Stimulated activated CD8-positive, alpha-beta memory T cell treated with anti-CD3 and anti-CD28 coated beads, Interleukin-4, amount 100 ng/mL, for 1 hour (primary cell): ENCODE measurements at places on chromosomes 16 and 17.

DNA sequence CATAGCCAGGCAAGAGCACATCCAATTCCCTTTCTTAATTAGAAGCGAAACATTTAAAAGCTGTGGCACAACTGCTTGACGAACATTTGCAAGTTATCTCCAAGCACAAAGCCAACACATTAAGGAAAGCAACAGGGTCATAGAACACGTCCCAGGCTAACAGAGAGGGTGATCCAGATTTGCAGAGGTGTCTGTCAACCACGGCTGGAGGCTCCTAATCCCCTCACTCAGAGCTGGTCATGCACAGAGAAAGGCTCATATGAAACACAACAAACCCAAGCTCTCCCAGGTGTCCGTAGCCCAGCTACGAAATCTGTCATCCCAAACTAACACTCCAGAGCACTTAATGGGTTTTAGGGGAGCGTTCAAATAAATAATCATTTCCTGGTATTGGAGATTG lies 276.1 kb downstream of the SLC39A11 start:
- no peak for DNase-seq

DNA sequence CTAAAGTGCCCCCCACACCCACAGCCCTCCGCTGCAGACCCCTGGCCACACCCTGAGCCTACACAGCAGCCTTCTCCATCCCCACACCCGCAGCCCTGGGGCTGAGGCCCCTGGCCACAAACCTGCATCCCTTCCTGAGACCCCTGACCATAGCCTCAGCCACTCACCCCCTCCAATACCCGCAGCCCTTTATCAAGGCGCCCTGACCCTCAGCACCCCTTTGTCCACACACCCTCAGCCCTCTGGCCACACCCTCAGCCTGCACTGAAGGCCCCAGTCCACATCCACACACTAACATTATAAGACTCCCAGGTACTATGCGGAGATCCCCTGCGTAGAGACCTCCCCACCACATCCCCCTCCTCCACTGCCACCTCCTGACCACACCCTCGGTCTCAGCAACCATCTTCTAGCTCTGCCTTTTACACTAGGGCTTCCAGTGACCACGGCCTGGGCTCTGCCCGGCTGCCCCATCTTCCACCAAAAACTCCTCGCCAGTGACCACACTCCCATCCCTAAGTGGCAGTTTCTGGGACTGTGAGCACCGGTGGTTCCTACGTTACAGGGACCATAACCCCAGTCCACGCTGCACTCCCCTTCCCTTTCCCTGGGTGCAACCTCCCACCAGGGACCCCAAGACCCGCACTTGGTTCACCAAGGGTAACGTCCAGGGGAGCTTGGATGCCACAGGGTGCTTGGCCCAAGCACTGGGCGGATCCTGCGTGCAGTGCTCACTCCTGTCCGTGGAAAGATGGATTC lies 818 bp downstream of the TPPP3 start:
- DNase-seq = no peak

GRCh38 chr17:66727634-66728570 lies 107.0 kb upstream of the CACNG5 start:
- DNase-seq = no peak

- DNase-seq = no peak
Measured at GRCh38 chr16:48958681-48959080, 323.0 kb downstream of the CBLN1 start.

DNA sequence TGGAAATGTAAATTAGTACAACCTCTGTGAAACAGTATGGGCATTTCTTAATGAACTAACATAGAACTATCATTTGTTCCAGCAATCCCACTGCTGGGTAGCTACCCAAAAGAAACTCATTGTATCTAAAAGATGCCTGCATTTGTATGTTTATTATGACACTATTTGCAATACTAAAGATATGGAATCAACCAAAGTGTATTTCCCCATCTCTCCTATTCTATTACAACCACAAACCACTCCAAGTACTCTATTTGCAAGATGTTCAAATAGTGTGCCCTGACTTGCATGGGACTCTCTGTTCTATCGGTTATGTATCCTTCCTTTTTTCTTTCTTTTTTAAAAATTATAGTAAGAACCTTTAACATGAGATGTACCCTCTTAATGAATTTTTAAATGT lies 845.2 kb downstream of the CDH11 start:
- no peak for DNase-seq

- DNase-seq = no peak
Measured at GRCh38 chr16:7976563-7976962, 613.7 kb downstream of the TMEM114 start.

DNA sequence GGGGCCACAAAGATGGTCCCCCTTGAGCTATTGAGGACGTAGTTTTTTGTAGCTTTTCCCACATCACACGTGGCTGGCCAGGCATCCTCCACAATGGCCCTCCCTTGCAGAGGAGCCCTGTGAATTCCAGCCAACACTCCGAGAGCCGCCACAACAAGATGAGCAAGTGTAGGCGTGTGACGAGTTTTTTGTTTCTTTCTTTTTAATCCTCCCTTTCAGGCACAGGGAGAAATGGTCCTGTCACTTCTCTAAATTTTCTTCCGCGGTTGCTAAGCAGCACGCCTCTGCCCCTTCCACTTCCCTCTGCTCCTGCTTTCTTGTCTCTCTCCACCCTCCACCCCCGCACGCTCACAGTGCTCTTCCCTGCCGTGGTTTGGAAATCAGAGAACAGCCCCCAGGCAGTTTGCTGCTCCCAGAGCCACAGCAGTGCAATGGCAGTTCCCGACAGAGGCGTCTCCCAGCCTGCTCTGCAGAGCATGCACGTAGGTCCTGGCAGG lies 68.0 kb upstream of the MRTFB start:
- no peak for DNase-seq

- DNase-seq = no peak
Measured at GRCh38 chr17:9389111-9389527, 186.5 kb downstream of the STX8 start.

DNA sequence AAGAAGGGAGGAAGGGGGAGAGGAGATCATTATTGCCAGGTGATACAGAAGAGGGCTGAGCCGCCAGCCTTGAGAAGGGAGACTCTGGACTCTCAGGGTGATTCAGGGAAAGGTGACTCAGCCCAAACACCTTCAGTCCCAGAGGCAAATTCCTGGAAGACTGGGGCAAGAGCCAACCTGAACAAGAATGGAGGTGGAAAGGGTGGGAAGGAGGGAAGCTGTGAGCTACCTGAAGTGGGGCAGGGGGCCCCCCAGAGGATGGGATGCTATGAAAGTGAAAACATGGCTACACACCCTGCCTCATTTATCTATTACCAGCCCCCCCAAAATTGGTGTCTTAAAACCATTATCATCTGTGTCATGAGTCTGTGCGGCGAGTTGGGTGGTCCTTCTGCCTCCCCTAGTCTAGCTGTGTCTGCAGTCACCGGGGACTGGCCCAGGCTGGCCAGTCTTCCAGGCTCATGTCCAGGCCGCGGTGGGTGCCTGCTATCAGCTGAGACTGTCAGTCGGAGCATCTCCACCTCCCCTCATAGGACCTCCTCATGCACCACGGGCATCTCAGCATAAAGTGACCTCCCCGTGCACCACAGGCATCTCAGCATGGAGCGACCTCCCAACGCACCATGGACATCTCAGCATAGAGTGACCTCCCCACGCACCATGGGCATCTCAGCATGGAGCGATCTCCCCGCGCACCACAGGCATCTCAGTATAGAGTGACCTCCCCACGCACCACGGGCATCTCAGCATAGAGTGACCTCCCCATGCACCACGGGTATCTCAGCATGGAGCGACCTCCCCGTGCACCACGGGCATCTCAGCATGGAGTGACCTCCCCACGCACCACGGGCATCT lies 3.2 kb upstream of the SLC47A2 start:
- no peak for DNase-seq

GRCh38 chr17:81096741-81097133 lies 61.8 kb downstream of the BAIAP2 start:
- no peak for DNase-seq

DNA sequence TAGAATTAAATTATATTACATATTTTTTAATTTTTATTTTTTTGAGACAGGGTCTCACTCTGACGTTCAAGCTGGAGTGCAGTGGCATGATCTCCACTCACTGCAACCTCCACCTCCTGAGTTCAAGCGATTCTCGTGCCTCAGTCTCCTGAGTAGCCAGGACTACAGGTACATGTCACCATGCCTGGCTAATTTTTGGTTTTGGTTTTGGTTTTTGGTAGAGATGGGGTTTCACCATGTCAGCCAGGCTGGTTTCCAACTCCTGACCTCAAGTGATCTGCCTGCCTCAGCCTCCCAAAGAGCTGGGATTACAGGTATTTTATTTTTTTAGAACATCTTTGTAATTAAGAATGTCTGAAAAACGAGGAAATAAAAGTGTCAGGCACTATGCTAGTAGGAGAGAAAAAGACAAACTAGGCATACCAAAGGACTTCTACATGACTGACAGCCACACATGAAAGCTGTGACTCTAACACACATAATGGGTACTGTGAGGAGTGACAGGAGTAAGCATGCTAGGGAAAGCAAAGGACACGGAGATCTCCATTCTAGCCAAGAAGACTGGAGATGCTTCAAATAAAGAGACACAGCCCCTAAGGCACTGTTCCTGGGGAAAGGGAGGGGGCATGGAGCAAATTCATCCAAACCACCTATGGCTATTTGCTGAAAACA lies 7.3 kb downstream of the GNA13 start:
- DNase-seq = no peak

GRCh38 chr16:89037261-89038152 lies 56.1 kb upstream of the ACSF3 start:
- DNase-seq = no peak
